Activated T-helper 1 cell treated with anti-CD3 and anti-CD28 coated beads, Interleukin-12 subunit alpha, Interleukin-12 subunit beta, Interleukin-2, Interleukin-4 antibody, amounts not matched to agents 30 ng/mL and 10 ng/mL and 1 ng/mL, durations not matched to agents 14 hours and 24 hours and 36 hours (primary cell): ENCODE measurements at places on chromosomes 2 and 18.

DNA sequence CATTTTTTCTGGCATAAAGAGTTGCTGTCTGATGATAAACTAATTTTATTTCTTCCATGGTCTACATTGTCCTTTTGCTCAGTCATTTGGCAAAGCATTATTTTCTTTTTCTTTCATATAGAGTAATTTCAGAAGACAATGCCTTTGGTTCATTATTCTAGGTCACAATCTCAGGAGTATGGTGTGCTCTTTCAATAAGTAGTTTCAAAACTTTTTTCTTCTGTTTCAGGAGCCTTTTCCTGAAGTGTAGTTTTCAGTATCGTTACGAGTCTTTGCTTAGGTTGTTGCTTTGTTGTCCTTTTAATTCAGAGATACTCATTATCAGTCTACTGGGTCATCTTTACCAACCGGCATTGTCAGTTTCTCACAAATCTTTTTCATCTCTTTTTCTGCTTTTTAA lies 100.4 kb upstream of the GPC1 start:
- no peak for DNase-seq

DNA sequence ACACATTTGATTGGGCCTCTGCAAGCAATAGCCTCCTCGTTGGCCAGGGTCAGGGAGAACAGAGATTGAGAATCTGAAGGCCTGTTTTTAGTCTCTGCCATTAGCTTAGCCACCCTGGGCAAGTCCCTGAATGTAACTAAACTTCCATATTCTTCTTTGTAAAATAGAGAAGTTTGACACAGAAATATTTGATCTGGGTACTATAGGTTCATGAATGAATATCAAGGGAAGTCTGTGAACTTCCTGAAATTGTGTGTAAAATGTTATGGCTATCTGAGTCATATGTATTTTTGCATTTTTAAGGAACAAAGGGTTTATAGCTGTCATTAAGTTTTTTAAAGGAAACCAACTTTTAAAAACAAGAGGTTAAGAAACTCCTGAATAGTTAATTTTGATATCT lies 23.2 kb downstream of the RND3 start:
- DNase-seq: no peak

DNA sequence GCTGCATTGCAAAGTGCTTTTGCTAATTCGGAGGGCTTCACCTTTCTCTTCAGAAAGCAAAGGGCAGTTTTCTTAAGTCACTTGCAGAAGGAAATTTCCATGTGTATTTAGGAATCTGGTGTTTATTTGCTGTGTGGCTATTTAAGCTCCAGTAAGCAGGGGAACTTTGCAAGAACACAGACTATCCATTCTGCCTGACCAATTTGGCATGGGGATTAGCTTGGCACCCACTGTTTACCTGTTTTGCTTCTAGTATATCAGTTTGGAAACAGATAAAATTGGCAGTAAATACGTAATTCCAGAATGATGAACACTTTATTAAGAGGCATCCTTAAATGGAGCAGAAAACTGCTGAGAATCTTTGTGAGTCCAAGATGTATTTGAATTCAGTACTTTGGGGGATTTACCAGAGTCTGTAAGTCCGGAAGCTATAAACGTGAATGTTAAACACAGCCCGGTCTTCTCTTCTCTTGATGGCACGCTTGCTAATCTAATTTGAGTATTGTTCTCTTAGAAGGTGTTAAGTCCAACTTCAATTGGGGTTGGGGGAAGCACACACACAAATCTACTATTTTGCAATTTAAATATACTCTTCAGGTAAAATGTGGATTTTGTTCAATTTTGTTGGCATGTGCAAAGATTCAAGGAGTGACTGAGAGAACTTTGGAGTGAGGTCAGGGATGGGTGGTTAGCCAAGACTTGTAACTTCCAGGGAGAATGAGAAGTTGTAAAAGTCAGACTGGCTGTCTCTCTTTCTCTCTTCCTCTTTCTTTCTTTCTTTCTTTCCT lies 650 bp downstream of the ACKR3 start:
- no peak for DNase-seq

DNA sequence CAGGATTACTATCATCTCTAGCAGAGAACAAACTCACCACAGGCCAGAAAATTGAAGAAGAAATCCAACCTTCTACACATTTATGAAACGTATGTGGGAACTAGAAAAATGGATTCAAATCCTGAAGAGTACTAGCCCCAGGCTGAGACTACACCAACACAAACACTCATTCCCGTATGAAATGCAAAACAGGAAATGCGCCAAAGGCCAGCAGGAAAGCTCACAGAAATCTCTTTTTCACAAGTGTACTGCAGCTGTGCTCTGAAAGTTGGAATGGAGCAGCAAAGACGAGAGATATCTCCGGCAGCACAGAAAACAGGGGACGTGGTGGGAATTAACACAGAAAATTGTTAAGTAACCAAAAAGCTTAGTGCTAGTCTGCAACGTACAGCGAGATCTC lies 913.5 kb downstream of the TDRD15 start:
- no peak for DNase-seq

GRCh38 chr2:53740170-53740569 lies 27.4 kb upstream of the CHAC2 start:
- DNase-seq: no peak

DNA sequence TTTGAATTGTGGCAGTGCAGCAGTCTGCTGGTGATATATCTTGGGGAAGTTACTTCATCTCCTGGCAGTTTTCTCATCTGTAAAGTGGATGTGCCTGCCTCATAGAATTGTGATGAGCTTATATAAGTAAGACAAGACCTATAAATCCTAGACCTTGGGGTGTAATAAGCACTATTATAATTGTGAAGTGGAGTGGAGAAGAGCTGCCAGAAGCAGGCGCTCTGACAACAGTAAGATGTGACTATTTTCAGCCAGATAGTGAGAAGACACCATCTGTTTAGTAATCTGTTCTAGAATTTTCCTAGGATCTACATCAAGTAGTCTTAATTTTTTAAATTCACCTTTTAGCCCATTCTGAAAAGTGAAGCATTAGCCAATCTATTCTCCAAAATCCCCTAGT lies 85.6 kb upstream of the TSPYL6 start:
- no peak for DNase-seq

DNA sequence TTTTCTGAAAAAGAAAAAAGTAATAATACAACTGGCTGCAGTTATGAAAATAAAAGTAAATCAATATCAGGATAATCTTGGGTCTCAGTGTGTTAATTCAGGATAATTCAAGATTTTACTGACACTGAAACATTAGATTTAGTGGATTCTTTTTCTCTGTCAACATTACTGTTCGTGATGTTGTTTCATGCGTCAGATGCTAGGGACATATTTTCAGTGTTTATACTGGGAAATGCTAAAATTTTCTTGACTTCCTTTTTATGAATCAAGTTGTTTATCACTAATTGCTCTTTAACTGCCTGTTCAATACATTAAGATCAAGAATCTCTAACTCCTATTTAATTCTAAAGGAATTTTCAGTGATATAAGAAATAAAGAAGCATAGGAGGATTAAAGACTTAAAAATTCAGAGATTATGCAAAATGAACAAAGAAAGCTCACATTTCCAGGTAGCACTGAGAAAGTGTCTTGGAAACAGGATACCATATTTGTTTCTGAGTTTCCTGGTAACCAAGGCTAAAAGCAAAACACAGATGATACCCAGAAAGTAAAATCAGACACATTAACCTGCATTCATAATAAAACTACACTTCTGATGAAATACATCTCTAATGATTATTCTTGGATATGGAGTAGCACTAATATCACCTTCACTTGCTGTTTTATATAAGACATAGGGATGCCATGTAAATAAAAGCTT lies 174.0 kb downstream of the ARL4C start:
- DNase-seq: no peak

DNA sequence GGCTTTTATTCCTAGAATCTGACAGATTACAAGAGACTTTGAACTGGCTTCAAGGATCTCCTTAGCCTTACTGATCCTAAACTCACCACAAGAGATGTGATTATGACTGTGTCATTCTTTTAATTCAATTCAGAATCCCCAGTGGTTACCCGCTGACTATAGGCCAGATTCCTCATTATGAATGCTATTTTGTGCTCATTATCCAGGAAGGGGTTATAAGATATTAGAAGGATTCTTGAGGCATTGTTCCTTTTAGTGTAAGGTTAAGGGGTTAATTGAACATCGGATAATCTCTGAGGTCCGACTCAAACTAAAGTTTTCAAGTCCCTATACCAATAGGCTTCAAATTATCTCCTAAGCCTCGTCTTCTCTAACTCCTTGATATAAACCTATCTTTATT lies 39.4 kb upstream of the TDRD15 start:
- no peak for DNase-seq

- DNase-seq: no peak
Measured at GRCh38 chr18:9507565-9508088, 32.3 kb downstream of the RALBP1 start.

DNA sequence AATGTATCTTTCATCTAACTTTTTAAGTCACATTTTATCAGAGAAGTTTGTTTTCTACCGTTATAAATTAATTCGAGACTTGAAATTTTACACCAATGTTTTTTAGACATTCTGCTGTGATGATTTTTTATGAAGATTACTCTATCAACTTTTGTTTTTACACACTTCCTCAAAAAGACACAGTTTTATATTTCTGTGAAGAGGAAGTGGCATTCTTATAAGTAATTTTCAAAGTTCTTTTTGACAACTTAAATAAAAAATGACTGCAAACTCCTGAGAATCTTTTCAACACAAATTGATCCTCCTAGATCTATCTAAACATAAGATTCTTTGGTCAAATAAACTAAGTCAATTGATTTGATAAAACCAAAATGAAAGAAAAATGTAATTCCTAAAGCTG lies 13.7 kb downstream of the ANKRD44 start:
- DNase-seq: no peak

GRCh38 chr2:237806334-237806733 lies 7.8 kb downstream of the RBM44 start:
- no peak for DNase-seq

DNA sequence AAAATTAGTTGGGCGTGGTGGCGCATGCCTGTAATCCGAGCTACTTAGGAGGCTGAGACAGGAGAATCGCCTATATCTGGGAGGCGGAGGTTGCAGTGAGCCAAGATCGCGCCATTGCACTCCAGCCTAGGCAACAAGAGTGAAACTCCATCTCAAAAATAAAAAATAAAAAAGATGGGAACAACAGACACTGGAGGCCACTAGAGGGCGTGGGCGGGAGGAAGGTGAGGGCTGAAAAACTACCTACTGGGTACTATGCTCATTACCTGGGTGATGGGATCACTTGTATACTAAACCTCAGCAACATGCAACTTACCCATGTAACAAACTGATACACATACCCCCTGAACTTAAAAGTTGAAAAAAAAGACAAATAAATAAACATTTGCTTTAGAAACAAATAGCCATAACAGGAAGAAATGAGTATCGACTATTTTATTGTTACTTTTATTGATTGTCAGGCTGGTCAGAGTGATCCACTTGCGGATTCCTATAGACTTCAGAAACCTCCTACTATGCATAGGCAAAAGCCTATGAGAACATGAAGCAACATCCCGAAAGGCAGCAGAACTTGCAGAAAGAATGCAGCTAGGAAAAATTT lies 61.0 kb downstream of the TMEM163 start:
- no peak for DNase-seq

- no peak for DNase-seq
Measured at GRCh38 chr18:38305961-38306360, 740.4 kb upstream of the CELF4 start.

DNA sequence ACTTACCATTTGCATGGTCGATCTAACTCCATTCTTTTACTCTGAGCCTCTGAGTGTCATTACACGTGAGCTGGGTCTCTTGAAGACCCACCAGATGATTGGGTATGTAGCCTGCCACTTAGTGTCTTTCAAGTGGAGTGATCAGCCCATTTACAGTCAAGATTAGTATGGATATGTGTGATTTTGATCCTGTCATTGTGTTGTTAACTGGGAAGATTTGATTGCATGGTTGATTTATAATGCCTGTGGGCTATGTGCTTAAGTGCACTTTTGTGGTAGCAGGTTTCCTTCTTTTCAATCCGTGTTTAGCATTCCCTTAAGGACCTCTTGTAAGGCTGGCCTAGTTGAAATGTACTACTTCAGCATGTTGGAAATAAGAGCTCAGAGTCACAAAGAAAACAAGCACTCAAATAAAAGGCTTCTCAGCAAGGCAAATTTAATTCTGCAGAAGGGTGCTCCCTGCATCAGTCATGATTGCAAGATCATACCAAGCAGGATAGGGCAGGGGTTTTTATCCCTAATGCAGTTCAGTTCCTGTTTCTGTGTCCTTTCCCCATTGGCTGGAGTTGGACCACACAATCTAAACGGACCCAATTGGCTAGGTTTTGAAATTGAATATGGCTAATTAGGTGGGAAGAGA lies 230.7 kb upstream of the SYT4 start:
- DNase-seq: no peak

- DNase-seq: no peak
Measured at GRCh38 chr18:23504720-23505119, 1.4 kb downstream of the RMC1 start.

- no peak for DNase-seq
Measured at GRCh38 chr2:172085460-172086159, at the start of gene DLX1. DLX1 (plus strand) TSS chr2:172085507; CDS start chr2:172085678, 171 bp downstream.

GRCh38 chr2:148567716-148568115 lies 76.8 kb upstream of the EPC2 start:
- DNase-seq: no peak

- no peak for DNase-seq
Measured at GRCh38 chr2:12987246-12987645, 270.5 kb downstream of the TRIB2 start.

GRCh38 chr2:60899230-60899891 lies 18.0 kb downstream of the REL start:
- no peak for DNase-seq

DNA sequence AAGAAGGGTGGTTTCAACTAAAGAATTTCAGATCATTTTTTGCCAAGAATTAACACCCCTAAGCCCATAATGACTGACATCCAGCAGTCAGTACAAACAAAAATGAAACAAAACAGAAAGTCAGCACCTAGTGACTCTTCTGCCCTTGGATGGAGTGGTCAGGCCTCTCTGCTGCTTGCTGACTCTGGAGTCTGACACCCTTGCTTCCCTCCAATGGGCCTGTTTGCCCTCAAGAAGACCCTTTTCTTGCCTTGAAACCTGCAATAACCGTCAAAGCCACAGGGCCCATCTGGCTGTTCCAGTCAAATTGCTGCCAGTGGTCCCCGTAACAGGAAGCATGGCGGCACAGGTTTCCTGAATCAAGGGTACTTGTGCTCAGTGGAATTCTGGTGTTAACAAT lies 27.2 kb upstream of the CYTIP start:
- DNase-seq: no peak

DNA sequence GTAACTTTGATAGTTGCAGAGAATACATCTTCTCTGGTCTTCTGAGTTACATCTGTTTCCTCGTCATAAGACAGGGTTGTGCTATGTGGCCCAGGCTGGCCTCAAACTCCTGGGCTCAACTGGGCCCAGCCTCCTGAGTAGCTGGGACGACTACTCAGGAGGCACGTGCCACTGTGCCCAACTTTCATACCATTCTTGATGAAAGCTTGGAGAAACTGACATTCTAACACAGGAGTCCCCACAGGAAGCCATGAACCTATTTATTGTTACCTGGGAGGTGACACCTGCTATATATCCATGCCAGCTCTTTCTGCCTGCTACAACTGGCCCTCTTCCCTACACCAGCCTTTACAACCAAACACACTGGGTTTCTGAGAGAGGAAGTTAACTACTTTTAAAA lies 19.1 kb downstream of the EIF2AK3 start:
- no peak for DNase-seq

GRCh38 chr2:194380011-194380410 lies 1277.0 kb upstream of the SLC39A10 start:
- no peak for DNase-seq
